ENCODE measurements at places on chromosomes 5 and 9.
A peak's percentile ranks its signal among the peaks of the same experiment; 100 is the strongest.

GRCh38 chr5:133735346-133735745 lies 123.0 kb upstream of the FSTL4 start:
- no peak for DNase-seq

DNA sequence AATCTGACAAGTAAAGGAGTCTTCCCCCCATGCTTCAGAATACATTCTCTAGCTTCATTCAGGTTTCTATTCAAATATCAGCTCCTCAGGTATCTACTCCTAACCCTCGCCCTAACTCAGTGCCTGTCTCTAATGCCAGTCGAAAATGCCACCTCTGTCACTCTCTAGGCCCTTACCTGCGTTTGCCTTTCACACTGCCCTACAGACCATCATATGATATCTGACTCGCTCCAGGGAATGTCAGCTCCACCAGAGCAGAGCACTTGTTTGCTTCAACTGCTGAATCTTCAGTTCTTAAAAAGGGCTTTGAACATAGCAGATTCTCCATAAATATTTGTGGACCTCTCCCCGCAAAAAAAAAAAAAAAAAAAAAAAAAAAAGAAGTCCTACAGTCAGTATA lies 46.7 kb downstream of the ADRB2 start:
- DNase-seq = no peak

DNA sequence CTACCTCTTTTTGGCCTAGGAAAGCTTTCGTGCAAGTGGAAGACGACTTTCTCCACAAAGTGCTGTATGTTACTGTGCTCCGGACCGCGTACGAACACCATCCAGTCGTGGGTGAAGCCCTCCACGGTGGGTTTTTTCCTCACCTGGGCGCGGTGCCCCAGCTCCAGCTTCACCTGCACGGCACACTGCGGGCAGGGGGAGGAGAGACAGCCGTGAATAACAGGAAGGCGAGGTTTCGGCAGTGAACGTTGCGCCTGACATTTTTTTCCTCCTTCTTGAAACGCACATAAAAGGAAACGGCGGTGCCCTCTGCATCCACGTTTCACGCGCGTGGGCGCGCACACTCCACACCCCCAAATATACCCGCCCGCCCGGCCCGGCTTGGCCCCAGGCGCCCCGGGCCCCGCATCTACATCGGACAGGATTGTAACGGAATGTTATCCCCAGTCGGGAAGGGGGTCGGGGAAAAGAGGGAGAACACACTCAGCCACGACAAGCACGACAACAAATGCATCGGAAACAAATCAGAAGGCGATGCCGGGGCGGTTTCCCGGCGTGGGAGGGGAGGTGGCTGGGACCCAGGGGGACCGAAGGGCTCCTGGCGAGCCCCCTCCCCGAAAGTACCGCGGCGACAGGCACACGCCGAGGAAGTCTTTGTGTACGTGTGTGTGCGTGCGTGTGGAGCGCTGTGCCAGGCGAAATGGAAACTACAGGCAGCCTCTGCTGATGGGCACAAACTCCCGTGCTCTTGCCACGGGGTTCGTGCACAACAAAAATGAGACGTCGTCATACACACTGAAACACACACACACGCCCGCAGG lies 1.4 kb downstream of the MLLT3 start:
- peak; percentile 26 for DNase-seq

DNA sequence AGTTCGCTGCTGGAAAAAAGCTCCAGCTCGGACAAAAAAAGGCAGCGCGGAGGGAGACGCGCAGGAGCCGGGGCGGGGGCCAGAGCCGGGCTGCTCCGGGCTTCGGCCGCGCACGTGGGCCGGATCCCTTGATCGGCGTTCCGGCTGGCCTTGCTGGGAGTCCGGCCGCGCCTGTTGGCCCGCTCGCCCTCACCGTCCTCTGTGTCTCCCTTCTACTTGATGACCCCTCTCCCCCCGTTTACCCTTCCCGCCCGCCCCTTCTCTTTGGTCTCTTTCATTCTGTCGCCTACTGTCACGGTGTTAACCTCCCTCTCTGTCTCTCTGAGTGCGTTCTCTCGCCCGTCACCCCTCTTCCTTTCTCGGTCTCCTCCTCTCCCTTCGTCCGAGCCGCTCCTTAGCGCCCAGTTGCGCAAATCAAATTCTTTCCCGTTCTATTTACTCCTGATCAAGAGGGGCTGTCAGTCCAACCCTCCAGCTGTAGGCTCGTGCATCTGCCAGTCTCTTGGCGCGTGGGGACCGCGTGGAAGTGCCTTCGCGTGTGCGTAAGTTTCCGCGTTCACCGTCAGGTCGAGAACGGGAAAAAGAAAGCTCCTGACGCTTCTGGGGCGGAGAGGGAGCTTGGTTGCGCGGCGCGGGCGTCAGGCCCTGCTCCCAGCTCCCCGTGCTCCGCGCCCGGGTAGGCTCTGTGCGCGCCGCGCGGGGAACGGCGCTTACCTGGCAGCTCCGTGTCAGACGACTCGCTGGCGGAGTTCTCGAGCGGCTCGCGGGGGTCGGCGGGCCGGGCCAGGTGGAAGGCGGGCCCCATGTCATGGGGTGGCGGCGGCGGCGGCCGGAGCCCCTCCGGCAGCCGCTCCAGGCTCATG lies 798 bp downstream of the PITX1 start:
- DNase-seq = no peak

DNA sequence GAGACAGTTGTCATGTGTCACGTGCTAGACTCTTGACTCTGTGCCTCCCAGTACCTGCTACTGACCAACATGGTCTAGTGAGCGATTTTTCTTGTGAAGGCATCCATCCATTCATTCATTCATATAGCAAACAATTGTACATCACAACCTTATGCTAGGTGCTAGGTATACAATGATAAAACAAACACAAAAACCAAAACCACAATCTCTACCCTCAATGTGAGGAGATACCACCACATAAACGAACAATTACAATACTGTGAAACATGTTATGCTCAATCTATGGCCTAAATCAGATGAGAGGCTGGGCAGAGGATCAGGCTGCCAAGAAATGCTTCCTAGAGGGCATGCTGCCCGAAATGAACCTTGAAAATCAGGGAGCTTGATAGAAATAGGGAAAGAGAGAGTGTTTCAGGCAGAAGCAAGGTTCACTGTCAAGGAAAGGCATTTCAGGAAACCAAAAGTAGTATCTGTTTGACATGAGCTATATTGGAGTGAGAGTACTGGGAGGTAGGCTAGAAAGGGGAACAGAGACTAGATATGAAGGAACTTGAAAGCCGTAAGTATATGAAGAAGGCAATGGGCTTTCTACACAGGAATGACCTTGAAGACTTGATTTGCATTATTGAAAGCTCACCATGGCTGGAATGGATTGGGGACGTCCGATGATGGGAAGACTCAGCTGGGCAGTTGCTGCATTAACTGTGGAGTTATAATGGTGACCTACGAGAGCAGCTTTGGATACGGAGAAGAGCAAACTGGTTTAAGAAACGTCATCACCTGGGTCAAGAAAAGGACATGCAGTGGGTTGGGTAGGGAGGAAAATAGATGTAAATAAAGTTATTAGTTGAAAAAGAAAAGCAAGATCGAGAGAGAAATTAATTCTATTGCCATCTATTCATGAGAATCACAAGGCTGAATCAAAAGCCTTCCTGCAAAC lies 90.1 kb downstream of the THBS4 start:
- no peak for DNase-seq

GRCh38 chr9:93682155-93682968 lies 106.0 kb downstream of the PHF2 start:
- DNase-seq = no peak

- DNase-seq = no peak
Observed at GRCh38 chr5:111337688-111338087, 113.5 kb downstream of the CAMK4 start.

- DNase-seq = no peak
Observed at GRCh38 chr5:135239453-135240282, 159.4 kb downstream of the MACROH2A1 start.

DNA sequence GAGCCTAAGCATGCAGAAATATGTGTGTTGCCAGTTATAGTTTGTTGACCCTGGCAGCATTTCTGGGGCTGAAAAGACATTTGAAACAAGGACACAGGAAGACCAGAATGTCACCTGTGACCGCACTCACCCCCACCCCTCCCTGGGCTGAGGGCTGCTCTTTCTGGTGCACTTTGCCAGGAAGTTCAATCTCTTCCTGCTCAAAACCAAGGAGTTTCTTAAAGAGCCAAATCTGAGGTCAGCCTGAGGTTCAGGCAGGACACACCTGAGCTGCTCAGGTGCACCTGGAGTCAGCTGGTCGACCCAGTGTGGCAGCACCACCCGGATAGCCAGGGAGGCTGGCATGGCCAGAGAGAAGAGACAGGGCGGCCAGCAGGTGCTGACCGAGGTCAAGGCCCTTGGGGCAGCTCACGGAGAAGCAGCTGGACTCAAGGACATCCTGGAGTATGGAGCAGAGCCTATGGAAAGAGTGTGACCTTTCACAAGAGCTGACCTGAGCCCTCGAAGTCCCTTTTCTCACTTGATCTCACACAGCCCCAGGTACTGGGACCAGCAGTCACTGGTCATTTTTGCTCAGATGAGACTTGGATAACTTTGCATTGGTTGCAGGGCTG lies 376.9 kb upstream of the IRX4 start:
- DNase-seq = no peak

- no peak for DNase-seq
Observed at GRCh38 chr9:3647652-3648051, 121.9 kb upstream of the RFX3 start.

DNA sequence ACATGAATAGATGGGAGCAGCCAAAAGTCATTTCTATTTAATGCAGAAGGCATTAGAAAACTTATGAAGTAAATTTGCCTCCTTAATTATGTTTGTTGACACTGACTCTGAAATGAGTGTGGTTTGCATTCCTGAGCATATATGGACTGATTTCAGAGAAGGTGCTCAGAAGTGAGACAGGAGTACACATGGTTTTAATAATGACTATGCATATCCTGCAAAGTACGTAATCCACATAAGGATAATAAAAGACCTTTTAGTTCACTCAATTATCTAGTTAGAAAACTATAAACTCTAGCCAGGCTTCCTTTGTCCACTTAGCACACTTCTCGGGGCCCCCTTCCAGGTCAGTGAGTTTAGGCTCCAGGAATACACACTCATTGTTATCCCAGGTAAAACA lies 75.7 kb upstream of the SNX2 start:
- DNase-seq = no peak

DNA sequence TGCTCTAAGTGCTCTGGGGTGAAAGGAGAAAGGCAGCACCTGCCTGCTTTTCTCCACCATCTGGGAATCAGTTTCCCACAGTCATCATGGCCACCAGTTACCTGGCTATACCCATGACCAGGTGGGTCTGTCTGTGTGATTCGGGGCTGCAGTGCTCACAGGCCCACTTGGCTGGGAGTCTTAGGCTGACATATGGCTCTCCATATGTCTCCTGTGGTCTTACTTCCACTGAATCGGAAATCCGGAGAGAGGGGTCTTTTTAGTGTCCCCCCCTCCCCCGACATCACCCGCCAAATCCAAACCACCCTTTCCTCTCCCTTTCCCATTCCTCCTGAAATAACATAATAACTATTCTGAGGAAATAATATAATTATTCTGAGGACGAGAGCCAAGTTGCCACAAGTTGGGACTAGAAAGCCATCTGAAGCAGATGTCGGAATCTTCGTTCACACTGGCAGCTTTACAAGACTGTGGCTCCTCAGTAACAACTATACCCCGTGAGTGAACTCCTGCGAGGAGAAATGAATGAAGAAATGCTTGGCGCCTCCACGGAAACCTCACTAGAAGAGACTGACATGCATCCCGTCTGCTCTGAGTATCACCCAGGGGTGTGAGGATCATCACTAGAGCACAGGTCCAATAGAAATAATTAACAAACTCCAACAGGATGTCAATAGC lies 143.4 kb downstream of the MYO10 start:
- no peak for DNase-seq

Measured in stimulated activated CD4-positive, alpha-beta T cell treated with anti-CD3 and anti-CD28 coated beads, Interleukin-1b, Interleukin-23, amount 100 ng/mL, for 1 hour (primary cell).